Left ventricle myocardium inferior (tissue), 1 donor: ENCODE measurements at places on chromosomes 16 and 17.
A peak's percentile ranks its signal among the peaks of the same experiment; 100 is the strongest.

DNA sequence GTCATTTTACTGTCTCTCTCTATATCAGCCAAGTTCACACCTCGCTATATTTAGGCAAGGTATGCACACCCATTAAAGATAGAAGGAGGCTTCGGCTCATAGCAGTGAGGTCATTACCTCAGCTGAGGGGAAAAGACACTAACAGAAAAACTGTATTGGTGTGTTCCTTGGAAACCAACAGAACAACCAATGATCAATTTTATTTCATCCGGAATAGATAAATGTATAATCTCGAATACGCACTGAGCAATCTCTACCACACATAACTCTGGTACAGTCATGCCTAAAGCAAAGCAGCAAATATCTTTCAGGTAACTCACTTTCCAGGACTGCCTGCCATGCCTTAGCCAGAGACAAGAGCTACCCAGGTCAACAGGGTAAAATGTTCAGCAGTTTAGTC is 109.9 kb upstream of the CORO6 start:
- H3K36me3 ChIP-seq: no peaks in the 10 kb centered on the region
- DNase-seq: no peak
- H3K4me1 ChIP-seq: peaks cover 71% of the 10 kb centered on the region
- no peaks in the 10 kb centered on the region for H3K27me3 ChIP-seq
- peak overlapping the region; percentile 39 for H3K4me3 ChIP-seq

GRCh38 chr17:8904201-8904600 is 36.7 kb upstream of the PIK3R6 start:
- peaks cover 78% of the 10 kb centered on the region for H3K27me3 ChIP-seq
- no peaks in the 10 kb centered on the region for H3K4me1 ChIP-seq
- no peaks in the 10 kb centered on the region for H3K36me3 ChIP-seq
- no peak overlapping the region for H3K4me3 ChIP-seq

- no peak overlapping the region for H3K4me3 ChIP-seq
- no peak overlapping the region for H3K27ac ChIP-seq
- peaks cover 10% of the 10 kb centered on the region for H3K27me3 ChIP-seq
- no peak for DNase-seq
- no peaks in the 10 kb centered on the region for H3K36me3 ChIP-seq
These were observed 76.2 kb downstream of the NT5M start for GRCh38 chr17:17379197-17379991.

GRCh38 chr17:7132511-7133094 is 18.0 kb upstream of the ASGR2 start:
- H3K27ac ChIP-seq: peak overlapping the region; percentile 30
- H3K27me3 ChIP-seq: peaks cover 96% of the 10 kb centered on the region
- no peak for DNase-seq
- no peaks in the 10 kb centered on the region for H3K36me3 ChIP-seq

GRCh38 chr17:6473128-6473767 is 29.0 kb downstream of the PIMREG start:
- H3K4me3 ChIP-seq: no peak overlapping the region
- no peaks in the 10 kb centered on the region for H3K36me3 ChIP-seq
- H3K4me1 ChIP-seq: no peaks in the 10 kb centered on the region

- H3K27ac ChIP-seq: no peak overlapping the region
- DNase-seq: no peak
- H3K4me1 ChIP-seq: peaks cover 4% of the 10 kb centered on the region
- H3K36me3 ChIP-seq: no peaks in the 10 kb centered on the region
These were observed 18.0 kb upstream of the ABAT start for GRCh38 chr16:8656376-8656775.

- no peak overlapping the region for H3K27ac ChIP-seq
- no peaks in the 10 kb centered on the region for H3K27me3 ChIP-seq
- H3K4me3 ChIP-seq: no peak overlapping the region
These were observed 185.9 kb upstream of the MAF start for GRCh38 chr16:79786389-79786788.

GRCh38 chr16:29988346-29989075 is 6.9 kb downstream of the HIRIP3 start:
- peaks cover 12% of the 10 kb centered on the region for H3K4me1 ChIP-seq
- H3K27ac ChIP-seq: no peak overlapping the region
- DNase-seq: no peak
- peaks cover 100% of the 10 kb centered on the region for H3K36me3 ChIP-seq

GRCh38 chr17:34798581-34798980 is 162.7 kb downstream of the CCT6B start:
- no peaks in the 10 kb centered on the region for H3K36me3 ChIP-seq
- H3K4me1 ChIP-seq: no peaks in the 10 kb centered on the region
- H3K27me3 ChIP-seq: peaks cover 30% of the 10 kb centered on the region
- no peak overlapping the region for H3K4me3 ChIP-seq
- H3K27ac ChIP-seq: no peak overlapping the region

GRCh38 chr17:21679256-21680146 is 12.8 kb upstream of the KCNJ18 start:
- no peak overlapping the region for H3K4me3 ChIP-seq
- H3K27me3 ChIP-seq: peaks cover 55% of the 10 kb centered on the region
- no peaks in the 10 kb centered on the region for H3K4me1 ChIP-seq
- no peaks in the 10 kb centered on the region for H3K36me3 ChIP-seq

- H3K27me3 ChIP-seq: peaks cover 12% of the 10 kb centered on the region
- peaks cover 34% of the 10 kb centered on the region for H3K4me1 ChIP-seq
- H3K4me3 ChIP-seq: peak within 1 kb of the TSS; percentile 75
- peak within 1 kb of the TSS; percentile 82 for H3K27ac ChIP-seq
- peak; percentile 82 for DNase-seq
- H3K36me3 ChIP-seq: peaks cover 22% of the 10 kb centered on the region
These were observed at the start of gene B3GNT9 for GRCh38 chr16:67150833-67151396. TSS of gene B3GNT9 (minus strand) at chr16:67150998. CDS start at chr16:67150485, 513 bp downstream.

GRCh38 chr16:1159325-1159972 is 6.5 kb downstream of the CACNA1H start:
- H3K27ac ChIP-seq: peak overlapping the region; percentile 84
- peaks cover 77% of the 10 kb centered on the region for H3K27me3 ChIP-seq
- no peaks in the 10 kb centered on the region for H3K36me3 ChIP-seq
- peaks cover 41% of the 10 kb centered on the region for H3K4me1 ChIP-seq

GRCh38 chr16:66605979-66606751 is 1.7 kb downstream of the CMTM3 start:
- no peak for DNase-seq
- H3K27me3 ChIP-seq: no peaks in the 10 kb centered on the region
- peaks cover 18% of the 10 kb centered on the region for H3K36me3 ChIP-seq
- H3K27ac ChIP-seq: peak overlapping the region; percentile 97
- peak overlapping the region; percentile 88 for H3K4me3 ChIP-seq
- peaks cover 50% of the 10 kb centered on the region for H3K4me1 ChIP-seq

DNA sequence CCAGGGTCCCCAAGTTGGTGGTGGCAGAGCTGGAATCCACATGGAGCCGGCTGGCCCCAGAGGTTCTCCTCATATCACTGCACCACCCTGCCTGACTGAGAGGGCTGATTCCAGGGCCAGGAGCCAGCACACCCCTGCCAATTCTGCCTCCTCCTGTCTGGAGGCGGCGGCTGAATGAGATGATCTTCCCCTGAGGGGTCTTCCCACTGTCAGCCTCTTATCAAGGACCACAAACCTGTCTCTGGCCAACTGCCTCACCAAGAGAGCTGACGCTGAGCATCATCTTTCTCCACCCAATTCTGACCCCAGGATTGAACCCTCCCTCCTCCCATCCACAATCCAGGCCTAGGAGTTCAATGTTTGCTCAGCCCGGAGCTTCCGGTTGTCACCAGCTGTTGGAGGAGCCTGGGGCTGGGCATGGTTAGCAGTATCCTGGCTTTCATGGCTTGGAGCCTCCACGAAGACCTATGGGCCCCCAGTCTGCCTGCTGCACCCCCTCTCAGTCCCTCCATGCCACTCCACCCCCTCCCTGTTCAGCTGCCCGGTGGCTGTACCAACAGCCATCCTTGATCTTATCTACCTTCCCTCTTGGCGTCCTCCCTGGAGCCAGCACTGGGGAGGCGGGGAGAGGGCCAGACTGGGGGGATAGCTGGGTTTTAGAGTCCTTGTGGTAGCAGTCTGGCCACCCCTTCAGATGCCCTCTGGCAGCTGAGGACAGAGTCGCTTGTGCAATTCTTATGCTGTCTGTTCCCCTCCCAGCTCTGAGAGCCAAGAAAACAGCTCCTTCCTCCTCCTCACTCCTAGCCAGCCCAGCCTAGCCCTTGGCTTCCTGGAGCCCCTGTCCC is 25.6 kb downstream of the ABCC3 start:
- H3K4me1 ChIP-seq: peaks cover 32% of the 10 kb centered on the region
- peak; percentile 46 for DNase-seq
- H3K27ac ChIP-seq: peak overlapping the region; percentile 63
- no peaks in the 10 kb centered on the region for H3K36me3 ChIP-seq

- H3K27me3 ChIP-seq: no peaks in the 10 kb centered on the region
- H3K36me3 ChIP-seq: no peaks in the 10 kb centered on the region
- DNase-seq: no peak
These were observed 645.3 kb downstream of the WWOX start for GRCh38 chr16:78744796-78745107.

DNA sequence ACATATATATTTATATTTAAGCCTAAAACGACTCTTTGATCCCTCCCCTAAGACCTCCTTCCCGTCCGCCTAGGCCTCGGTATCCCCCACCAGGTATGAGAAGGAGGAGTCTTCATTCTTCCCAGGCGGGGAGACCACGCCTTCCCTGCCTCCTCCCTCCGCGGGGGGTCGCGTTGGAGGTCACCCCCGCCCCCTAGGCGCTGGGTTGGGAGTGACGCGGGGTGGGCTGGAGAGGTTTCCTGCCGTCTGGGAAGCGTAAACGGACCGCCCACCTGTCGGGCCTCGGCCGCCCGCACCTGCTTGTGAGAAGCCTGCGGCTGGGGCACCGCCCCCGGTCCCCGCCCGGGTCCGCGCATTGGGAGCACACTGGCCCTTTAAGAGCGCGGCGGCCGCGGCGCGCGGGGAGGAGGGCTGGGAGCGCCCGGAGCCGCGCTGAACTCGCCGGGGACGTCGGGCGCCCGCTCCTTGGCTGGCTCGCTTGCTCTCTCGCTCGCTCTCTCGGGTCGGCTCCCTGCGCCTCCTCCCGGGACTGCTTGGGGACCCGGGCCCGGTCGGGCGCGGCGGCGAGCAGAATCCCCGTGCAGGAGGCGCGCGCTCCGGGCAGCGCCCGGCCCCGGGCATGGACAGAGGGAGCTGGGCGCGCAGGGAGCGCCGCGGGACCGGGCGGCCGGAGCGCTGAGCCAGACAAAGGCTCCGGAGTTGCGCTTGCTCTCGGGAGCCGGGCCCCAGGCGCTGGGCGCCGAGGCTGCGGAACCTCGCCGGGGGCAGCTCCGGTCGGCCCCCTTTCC is at the start of gene MMP15:
Gene MMP15, plus strand, starts transcription at position 404 of the 788 bp plus-strand sequence. CDS start 597 bp downstream, outside the sequence.
- H3K27ac ChIP-seq: peak within 1 kb of the TSS; percentile 96
- no peaks in the 10 kb centered on the region for H3K36me3 ChIP-seq
- peak; percentile 79 for DNase-seq
- peak within 1 kb of the TSS; percentile 84 for H3K4me3 ChIP-seq
- no peaks in the 10 kb centered on the region for H3K27me3 ChIP-seq

- no peak overlapping the region for H3K27ac ChIP-seq
- no peak overlapping the region for H3K4me3 ChIP-seq
- no peaks in the 10 kb centered on the region for H3K4me1 ChIP-seq
- no peak for DNase-seq
These were observed 147.2 kb downstream of the UTP18 start for GRCh38 chr17:51407576-51407975.

DNA sequence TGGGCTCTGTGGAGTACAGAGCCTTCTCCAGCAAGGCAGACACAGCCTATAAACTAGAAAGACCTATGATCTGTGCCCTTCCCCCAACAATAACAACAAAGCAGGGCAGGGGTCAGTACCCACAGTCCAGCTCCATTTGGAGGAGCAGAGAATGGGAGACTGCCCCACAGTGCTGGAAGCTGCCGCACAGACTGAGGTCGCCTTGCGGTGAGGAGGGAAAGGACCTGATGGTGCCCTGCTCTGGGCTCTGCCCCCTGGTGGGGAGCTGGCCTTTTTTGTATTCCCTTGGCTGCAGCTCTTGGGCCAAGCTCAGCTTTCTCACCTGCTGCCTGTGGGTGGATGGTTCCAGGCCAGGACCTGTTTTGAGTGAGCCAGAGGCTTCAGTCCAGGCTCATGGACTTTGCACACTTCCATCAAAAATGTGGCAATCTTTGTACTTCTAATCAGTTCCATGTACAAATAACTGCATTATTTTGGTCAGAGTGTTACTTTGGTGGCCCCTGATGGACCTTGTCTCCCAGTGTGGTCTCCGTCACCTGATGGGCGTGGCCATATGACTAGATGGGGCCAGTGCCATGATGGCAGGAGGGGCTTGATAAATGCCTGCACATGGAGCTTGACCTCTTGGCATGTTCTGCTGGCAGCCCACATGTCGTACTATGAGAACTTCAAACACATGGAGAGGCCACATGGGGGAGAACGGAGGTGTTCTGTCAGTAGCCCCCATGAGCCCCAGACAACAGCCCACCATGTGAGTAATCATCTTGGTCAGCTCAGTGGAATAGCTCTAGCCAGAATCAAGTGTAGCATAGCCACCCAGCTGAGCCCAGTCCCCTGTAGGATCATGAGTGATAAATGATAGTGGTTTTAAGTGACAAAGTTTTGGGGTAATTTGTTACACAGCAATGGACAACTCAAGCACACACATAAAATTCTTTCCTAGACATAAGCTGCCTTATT is 24.2 kb downstream of the B9D1 start:
- H3K4me1 ChIP-seq: peaks cover 44% of the 10 kb centered on the region
- H3K4me3 ChIP-seq: no peak overlapping the region
- H3K36me3 ChIP-seq: peaks cover 17% of the 10 kb centered on the region
- peak overlapping the region; percentile 58 for H3K27ac ChIP-seq

DNA sequence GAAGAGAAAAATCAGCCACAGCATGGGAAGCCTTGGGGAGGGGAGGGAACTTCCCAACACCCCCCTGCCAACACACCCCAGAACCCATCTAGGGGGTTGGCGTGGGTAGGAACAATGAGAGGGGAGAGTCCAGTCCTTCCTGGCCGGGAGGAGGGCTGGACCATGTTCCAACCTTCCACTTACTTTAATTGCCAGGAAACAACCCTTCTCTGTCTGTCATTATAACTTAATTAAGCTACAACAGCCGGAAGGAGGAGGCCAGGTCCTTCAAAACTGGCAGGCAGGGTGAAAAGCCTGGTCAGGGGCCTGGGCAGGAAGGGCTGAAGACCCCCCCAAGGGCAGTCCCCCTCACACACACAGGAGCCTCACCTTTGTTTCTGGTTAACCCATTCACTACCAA is 447.0 kb downstream of the SOX9 start:
- H3K36me3 ChIP-seq: no peaks in the 10 kb centered on the region
- H3K27me3 ChIP-seq: peaks cover 80% of the 10 kb centered on the region
- no peaks in the 10 kb centered on the region for H3K4me1 ChIP-seq
- H3K27ac ChIP-seq: no peak overlapping the region
- no peak overlapping the region for H3K4me3 ChIP-seq

- peaks cover 58% of the 10 kb centered on the region for H3K4me1 ChIP-seq
- H3K27ac ChIP-seq: no peak overlapping the region
- H3K4me3 ChIP-seq: no peak overlapping the region
- H3K36me3 ChIP-seq: no peaks in the 10 kb centered on the region
- H3K27me3 ChIP-seq: no peaks in the 10 kb centered on the region
- DNase-seq: no peak
These were observed 18.0 kb downstream of the CCR7 start for GRCh38 chr17:40547079-40547784.

- H3K4me1 ChIP-seq: no peaks in the 10 kb centered on the region
- DNase-seq: no peak
- no peaks in the 10 kb centered on the region for H3K27me3 ChIP-seq
These were observed 24.0 kb upstream of the ABCA5 start for GRCh38 chr17:69350911-69351310.

GRCh38 chr17:47304186-47304585 is 19.6 kb upstream of the EFCAB13 start:
- peaks cover 51% of the 10 kb centered on the region for H3K36me3 ChIP-seq
- H3K4me3 ChIP-seq: no peak overlapping the region
- peaks cover 16% of the 10 kb centered on the region for H3K4me1 ChIP-seq
- no peak for DNase-seq
- no peaks in the 10 kb centered on the region for H3K27me3 ChIP-seq
